Stimulated activated CD4-positive, alpha-beta T cell treated with anti-CD3 and anti-CD28 coated beads, Interleukin-2, amount 100 ng/mL, for 4 hours (primary cell): ENCODE measurements at places on chromosomes 1 and 21.

GRCh38 chr1:67566803-67567377, 118.1 kb upstream of the GADD45A start:
- no peak for DNase-seq

GRCh38 chr1:200744143-200744542, 5.5 kb downstream of the CAMSAP2 start:
- DNase-seq = no peak

- no peak for DNase-seq
Observed at GRCh38 chr1:115204513-115204912, 115.2 kb upstream of the TSPAN2 start.

DNA sequence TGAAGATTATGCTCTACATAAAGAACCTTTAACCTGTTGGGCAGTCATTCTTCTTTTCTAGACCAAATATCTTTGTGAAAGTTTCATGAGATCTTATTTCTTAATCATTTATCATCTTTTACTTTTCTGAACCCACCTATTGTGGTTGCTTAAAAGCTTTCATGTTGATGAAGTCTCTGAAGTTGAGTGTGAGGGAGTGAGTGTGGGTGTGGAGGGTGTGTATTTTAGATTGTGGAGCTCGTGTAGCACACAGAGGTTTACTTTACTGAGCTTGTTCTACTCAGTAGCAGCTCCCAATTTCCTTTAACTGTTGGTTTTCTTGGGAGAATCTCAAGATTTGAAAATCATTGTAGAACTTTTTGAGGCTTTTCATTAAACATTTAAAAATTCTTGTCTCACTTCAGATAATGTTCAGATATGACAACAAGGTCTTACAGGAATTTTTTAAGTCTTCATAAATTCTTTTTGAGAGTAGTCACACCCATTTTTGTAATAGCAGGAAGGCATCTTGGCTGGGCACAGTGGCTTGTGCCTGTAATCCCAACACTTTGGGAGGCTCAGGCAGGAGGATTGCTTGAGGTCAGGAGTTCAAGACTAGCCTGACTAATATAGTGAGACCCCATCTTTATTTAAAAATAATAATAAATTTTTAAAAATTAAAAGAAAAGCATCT, 17.0 kb downstream of the SRRM1 start:
- DNase-seq = no peak

DNA sequence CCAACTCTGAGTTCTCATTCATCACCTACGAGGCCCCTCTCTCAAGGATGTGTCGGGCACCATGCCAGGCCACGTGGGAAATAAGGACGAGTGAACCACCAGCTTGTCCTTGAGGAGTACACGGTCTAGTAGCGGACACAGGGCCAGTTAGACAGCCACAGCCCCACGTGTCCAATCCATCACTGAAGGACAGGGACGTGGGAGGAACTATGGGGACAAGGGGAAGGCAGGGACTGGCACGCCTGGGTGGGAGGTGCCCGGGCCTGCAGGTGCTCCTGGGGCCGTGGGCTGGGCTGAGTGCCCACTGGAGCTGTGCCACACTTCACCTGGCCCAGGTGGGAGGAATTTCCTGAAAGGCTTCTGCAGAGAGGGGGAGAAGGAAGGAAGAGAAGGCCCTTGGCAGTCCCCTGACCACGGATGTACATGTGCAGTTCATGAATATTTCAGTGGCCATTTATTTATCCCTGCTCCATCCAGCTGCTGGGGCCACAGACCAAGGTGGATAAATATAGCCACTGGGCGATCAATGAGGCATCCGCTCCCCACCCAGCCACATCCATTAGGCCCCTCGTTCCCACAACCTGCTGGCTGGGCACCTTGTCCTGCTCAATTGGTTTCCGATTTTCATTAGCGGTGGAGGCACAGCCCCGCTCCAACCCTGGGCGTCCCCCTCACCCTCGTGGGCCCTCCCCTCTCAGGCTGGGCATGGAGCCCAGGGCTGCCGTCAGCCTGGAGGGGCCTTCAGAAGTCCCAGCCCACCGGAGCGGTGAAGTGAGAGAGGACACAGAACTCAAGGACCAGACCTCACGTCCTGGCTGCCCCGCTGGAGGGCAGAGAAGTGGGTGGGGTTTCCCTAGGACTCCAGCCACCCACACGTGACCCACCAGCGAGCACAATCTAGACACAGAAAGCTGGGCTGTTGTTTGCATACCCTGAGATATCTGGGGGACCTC, 59.5 kb downstream of the CASZ1 start:
- DNase-seq = no peak
